ENCODE measurements at places on chromosomes 6 and 20. TPM values are rescaled to one million over a fixed set of nuclear protein-coding genes. Genes with fewer than 3 reads are reported as not detected.

Gene NRSN1
- not detected for total RNA-seq

Gene ERVFRD-1
- not detected for total RNA-seq

Gene NEU1
- 73.1 TPM for total RNA-seq

- peak; percentile 11 for DNase-seq
These were observed 104.9 kb downstream of the RPS12 start for GRCh38 chr6:132919045-132919860.

DNA sequence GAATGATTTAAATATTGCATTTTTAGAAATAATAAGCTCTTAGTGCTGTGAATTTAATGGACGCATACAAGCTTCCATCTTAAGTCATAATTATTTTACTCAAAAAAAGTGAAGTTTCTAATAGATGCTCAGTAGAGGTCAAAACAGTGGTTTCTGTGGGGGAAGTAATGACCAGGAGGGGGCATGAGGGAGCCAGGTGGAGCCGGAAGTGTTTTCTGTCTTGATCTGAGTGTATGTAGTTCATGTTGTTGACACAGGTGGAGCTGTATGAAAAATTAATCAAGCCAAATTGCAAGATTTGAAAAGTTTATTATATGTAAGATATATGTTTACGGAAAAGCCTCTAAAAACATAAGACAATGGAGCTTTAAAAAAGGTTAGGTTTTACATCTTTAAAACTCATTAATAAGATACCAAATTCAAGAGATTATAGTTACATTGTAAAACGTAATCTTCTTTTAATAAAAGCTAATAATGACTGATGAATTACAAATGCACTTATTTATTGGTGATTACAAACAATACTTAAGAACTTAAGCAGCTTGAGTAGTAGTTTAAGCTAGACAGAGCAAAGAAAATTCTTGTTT, 68.0 kb downstream of the PLAGL1 start:
- peak; percentile 29 for DNase-seq
